ENCODE measurements at places on chromosomes 6 and 20.

- DNase-seq, result no peak
Measured at GRCh38 chr6:96075826-96076225, 60.1 kb downstream of the FUT9 start.

DNA sequence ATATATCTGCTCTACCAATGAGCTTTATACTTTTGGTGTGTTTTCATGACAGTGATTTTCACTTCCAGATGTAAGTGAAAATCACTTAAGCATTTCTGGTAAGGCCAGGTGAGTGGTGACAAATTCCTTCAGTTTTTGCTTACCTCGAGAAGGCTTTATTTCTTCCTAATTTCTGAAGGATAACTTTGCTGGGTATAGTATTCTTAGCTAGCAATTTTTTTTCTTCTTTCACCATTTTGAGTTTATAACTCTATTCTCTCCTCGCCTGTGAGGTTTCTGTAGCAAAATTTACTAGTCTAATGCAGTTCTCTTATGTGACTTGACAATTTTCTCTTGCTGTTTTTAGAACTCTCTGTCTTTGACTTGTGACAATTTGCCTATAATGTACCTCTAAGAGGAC, 7.1 kb downstream of the FHL5 start:
- no peak for DNase-seq

GRCh38 chr6:19380293-19380692, 456.9 kb upstream of the ID4 start:
- no peak for DNase-seq

DNA sequence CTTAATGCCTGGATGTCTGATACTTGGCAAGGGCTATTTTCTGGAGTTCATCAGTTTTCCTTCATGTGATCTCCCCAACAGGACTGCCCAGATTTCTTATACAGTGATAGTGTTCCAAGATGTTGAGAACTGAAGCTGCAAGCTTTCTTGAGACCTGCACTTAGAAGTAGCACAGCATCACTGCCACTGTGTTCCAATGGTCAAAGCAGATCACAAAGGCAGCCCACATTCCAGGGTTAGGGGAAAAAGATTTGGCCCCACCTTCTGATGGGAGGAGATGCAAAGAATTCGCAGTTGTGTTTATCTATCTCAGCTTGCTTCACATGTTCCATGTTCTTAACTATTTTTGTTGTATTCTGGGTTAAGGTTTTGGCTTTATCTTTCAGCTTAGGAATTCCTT, 78.2 kb downstream of the GPX5 start:
- no peak for DNase-seq

- DNase-seq, result no peak
Measured at GRCh38 chr20:10520528-10520927, 85.4 kb downstream of the SLX4IP start.

GRCh38 chr20:18734525-18735189, 78.9 kb upstream of the SCP2D1 start:
- no peak for DNase-seq

GRCh38 chr6:168663041-168663440, 222.1 kb downstream of the SMOC2 start:
- DNase-seq, result no peak

DNA sequence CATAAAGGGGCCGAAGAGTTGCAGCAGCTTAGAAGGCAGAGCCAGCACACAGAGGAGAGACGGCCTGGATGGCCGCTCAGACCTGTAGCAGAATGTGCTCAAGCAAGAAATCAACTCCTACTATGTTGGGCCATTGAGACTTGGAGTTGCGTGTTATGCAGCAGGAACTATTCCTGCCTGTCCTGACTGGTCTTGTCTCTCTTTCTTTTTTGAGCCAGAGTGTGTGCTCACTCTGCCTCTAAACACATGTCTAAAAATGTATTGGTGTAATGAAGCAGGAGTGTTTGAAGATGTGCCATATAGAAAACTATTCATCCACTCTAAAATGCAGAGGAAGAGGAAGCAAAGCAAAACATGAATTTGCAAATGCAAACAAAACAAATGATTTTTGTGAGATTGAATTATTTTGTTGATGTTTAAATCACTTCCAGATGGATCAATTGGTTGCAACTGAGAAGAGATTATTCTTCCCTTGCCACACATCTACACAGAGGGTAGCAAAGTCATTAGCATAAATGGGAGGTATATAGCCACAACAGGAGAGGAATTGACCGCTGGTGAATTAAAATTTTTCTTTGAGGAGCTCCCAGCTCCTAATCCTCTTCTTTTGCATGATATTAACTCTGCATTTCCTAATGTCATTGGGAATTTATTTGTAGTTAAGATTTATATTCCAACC, 20.4 kb upstream of the SYNJ2 start:
- DNase-seq, result no peak

Measured in activated CD4-positive, alpha-beta T cell treated with anti-CD3 and anti-CD28 coated beads, Interleukin-2, Interleukin-4, amounts not matched to agents 100 ng/mL and 50 ng/mL, durations not matched to agents 16 hours and 8 hours (primary cell).